Renal pelvis (tissue), 12 donors: ENCODE measurements at places on chromosomes 12 and 14. TPM values are rescaled to one million over a fixed set of nuclear protein-coding genes. Genes with fewer than 3 reads are reported as not detected.
A peak's percentile ranks its signal among the peaks of the same experiment; 100 is the strongest.

- peak; percentile 7 for DNase-seq
Observed at GRCh38 chr12:54759751-54760150, 94.6 kb upstream of the MUCL1 start.

- peak; percentile 12 for DNase-seq
Observed at GRCh38 chr12:125533434-125534029, 468.3 kb downstream of the AACS start.

DNA sequence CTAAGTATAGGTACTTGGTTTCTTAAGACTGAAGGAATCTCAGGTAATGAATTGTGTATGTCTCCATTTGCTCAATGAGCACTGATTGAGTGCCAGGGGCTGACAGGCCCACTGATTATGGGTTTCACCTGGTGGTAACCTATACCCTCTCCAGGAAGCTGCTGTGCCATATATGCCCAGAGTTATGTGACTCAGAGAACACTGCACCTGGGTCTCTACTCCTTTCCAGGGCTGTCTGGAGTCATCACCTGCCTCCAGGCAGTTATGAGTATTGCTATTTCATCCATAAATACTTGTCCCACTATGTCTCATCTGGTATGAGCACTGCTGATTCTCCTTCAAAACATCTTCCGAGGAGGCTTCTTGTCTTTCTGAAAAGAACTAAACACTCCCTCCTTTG is 692.9 kb downstream of the BCL11B start:
- DNase-seq = no peak

GRCh38 chr12:43676183-43676813 is 82.3 kb downstream of the PUS7L start:
- DNase-seq = no peak

GRCh38 chr14:38409071-38409705 is 153.3 kb upstream of the CLEC14A start:
- no peak for DNase-seq

GRCh38 chr12:131785763-131786330 is 42.3 kb upstream of the MMP17 start:
- no peak for DNase-seq

DNA sequence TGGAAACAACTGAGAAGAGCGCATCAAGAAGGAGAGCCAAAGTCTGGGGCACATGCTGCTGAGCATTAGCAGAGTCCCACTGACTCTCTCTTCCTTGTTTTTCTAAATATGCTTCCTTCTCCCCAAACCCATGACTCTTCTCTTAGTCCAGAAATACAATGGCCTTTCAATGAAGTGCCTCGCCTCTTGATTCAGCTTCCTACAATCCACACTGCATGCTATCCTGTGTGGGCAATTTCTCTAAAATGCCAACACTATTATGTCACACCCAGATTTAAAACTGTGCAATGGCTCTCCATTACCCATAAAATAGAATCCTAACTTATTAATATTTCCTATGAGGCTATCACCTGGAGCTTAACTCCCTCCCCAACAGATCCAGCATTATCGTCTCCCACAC is 198.6 kb downstream of the RPAP3 start:
- DNase-seq = no peak

- no peak for DNase-seq
Observed at GRCh38 chr14:88085736-88086135, 80.8 kb downstream of the GPR65 start.

DNA sequence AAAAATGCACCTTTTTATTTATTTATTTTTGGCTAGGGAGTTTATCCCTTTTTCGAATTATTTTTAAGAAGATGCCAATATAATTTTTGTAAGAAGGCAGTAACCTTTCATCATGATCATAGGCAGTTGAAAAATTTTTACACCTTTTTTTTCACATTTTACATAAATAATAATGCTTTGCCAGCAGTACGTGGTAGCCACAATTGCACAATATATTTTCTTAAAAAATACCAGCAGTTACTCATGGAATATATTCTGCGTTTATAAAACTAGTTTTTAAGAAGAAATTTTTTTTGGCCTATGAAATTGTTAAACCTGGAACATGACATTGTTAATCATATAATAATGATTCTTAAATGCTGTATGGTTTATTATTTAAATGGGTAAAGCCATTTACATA is 14.9 kb upstream of the SNAPC1 start:
- DNase-seq = no peak

- DNase-seq = no peak
Observed at GRCh38 chr12:132190012-132190755, 45.9 kb downstream of the NOC4L start.

- peak; percentile 7 for DNase-seq
Observed at GRCh38 chr12:98901189-98901588, 256.1 kb downstream of the APAF1 start.

- DNase-seq = no peak
Observed at GRCh38 chr12:53201177-53201541, 5.9 kb downstream of the ITGB7 start.

The RAD9B gene
- 1.7 TPM for polyA plus RNA-seq

The PLCZ1 gene
- polyA plus RNA-seq = 0.75 TPM

The SIX6 gene
- not detected for polyA plus RNA-seq

The CD163 gene
- polyA plus RNA-seq = 9.7 TPM

The KIF5A gene
- polyA plus RNA-seq = 0.68 TPM

The PKP2 gene
- 23.4 TPM for polyA plus RNA-seq

The GLS2 gene
- polyA plus RNA-seq = 1.00 TPM

The PTGDR gene
- polyA plus RNA-seq = 1.1 TPM
